ENCODE measurements at places on chromosomes 11 and 22.

DNA sequence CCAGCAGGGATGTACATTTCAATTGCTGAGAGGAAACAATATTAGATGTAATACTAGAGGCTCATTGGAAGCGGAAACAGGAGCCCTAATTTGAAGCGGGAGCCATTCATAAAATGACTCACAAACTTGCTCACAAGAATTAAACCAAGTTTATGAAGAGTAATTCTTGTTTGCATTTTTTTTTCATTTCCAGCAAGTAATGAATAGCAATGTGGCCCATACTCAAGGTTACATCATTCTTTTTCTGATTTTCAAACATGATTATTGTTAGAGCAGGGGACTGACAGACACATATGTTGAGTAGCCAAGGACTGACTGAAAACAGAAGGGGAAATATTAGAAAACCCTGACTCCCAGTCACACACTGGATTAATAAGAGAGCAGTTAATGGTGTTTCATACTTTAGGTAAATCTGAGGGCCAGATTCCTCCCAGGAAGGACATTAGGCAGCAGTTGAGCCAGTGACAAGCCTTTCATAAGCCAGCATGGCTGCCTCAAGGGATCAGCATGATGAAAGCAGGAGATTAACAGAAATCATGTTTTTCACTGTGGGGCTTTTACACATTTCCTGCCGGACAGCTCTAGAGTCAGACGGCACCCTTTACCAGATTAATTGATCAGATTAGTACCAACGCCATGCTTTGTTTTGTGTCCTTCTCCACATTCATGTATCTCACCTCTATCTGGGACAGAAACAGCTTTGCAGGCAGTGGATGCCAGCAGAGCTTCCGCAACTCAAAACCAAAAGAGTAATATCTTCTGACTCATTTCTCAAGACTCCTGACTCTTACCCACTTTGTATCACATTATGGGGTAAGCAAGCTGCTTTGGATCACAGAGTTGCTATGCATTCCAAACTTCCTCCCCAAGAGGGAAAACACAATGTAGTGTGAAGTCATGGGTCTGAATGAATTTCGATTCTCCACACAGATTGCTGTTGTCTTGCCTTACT lies 831.6 kb downstream of the KCNA4 start:
- no peak for DNase-seq

- peak; percentile 45 for DNase-seq
Observed at GRCh38 chr11:456533-456932, 6.5 kb downstream of the PTDSS2 start.

- DNase-seq = no peak
Observed at GRCh38 chr11:111762981-111763643, 3.1 kb downstream of the PPP2R1B start.

DNA sequence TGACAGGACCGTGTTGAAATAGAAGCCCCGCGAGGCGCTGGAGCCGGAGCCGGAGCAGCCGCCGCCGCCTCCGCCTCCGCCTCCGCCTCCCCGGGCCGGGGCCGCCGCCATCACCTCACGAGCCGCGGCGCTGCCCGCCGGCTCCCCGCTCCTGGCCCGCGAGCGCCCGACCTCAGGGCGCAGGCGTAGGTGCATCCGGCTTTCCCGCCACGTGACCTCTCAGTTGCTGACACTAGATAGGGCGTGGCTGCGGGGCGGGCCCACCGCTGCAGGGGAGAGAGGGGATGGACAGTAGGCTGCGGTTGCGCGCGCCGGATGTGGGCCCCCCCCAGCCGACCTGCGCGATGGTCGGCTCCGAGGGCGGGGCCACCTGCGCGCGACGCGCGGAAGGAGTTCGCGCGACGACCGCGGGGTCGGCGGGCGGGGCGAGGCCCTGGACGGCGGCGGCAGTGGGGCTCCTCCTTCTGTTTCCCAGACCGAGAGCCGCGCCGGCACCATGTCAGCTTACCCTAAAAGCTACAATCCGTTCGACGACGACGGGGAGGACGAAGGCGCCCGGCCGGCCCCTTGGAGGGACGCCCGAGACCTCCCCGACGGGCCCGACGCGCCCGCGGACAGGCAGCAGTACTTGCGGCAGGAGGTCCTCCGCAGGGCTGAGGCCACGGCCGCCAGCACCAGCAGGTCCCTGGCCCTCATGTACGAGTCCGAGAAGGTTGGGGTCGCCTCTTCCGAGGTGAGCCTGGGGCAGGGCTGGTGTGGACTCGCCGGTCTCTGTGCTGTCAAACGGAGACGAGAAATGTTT lies at the start of the genes PI4KA and SNAP29:
TSS of gene PI4KA (minus strand) at position 197 of the 802 bp plus-strand sequence. CDS start at position 111, 86 bp downstream.
TSS of gene SNAP29 (plus strand) at position 393 of the 802 bp plus-strand sequence. CDS start at position 497, 104 bp downstream.
- peak; percentile 98 for DNase-seq

DNA sequence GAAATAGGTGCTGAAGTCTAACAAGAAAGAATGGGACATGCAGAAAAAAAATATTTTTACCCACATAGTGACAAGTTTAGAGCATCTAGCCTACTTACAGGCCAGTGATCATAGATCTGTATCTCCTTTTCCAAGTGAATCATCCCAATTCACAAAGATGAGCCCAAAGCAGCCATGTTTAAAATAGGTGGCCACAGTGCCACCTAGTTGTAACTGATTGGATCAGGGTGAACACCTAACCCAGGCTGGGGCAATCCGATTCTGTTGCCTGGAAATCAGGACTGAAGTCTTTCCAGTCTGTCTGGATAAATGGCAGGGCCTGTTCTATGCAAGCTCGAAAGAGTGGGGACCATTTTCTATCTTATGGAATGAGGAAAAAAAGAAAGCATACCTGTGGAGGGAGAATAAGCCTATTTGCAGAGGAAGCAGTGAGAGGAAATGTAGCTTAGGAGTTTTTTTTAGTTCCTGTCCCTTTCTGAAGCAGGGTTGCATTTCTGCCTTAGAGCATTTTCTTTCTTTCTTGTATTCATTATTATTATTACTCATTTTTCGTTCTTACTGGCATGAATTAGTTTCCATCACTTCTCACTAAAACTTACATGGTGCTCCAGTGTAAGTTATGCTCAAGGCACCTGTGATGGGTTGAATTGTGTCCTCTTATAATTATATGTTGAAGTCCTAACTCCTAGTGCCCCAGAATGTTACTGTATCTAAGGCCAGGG lies 113.2 kb upstream of the RAG2 start:
- DNase-seq = no peak

DNA sequence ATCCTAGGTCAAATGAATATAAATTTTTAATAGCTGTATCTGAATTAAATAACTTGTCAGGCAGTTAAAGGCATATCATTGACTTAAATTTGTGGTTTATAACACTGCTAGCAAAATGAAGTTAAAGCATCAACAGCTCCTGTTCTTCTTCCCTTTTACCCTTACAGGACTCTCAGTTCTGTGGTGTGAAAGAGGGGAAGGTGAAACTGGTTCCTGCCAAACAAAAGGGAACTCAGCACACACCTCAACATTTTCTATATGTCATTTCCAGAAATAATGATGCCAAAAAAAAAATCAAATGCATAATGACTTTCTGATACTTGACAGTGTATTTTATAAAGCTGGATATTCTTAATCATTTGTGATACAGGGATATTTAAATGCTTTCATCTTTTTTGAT lies 21.2 kb downstream of the ARL14EP start:
- DNase-seq = no peak

- no peak for DNase-seq
Observed at GRCh38 chr11:109197656-109198055, 224.3 kb upstream of the C11orf87 start.

GRCh38 chr11:2523821-2524391 lies 79.1 kb downstream of the KCNQ1 start:
- DNase-seq = peak; percentile 1

DNA sequence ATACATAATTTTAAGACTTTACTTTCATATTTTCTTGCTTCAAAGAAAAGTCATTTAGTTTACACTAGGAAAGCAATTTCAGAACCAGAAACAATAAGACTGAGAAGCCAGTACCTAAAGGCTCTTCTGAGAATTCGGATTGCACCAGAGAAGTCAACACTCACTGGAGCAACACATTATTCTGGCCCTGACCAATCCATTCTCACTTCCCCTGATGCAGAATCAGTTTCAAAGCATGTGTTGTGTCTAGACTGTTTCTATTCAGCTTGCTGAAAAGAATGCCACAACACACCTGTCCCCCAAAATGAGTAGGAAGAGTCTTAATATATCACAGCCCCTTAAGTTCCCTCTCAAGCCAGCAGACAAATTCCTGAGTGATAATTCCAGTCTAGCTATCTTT lies 1074.3 kb upstream of the TENM4 start:
- no peak for DNase-seq

DNA sequence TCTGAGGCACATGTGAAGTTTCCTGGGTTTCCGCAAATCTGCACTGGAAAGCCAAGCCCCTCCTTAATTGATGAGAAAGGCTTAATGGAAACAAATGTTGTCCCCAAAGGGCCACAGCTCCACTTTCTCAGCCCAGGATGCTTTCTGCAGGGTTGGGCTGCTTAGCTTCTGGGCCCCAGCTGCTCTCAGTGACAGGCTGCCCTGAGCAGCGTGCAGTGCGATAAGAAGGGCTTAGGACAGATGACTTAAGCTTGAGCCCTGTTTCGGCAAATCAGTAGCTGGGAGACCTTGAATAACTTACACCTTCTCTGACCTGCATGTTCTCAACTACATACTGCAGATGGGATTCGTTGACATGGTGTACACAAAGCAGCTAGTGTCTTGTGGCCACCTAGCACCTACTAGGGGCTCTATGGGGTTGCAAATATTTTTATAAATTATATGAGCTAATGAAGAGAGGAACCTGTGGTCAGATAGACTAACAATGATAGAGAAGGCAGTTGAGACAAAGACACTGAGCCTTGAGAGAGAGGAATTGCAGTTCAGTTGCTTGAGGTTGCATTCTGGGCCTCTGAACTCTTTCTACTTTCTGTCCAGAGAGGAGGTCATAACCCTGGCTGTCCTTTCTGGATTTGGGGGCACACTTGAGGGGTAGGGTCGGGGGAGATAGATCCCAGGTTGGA lies 11.5 kb downstream of the STX3 start:
- no peak for DNase-seq

DNA sequence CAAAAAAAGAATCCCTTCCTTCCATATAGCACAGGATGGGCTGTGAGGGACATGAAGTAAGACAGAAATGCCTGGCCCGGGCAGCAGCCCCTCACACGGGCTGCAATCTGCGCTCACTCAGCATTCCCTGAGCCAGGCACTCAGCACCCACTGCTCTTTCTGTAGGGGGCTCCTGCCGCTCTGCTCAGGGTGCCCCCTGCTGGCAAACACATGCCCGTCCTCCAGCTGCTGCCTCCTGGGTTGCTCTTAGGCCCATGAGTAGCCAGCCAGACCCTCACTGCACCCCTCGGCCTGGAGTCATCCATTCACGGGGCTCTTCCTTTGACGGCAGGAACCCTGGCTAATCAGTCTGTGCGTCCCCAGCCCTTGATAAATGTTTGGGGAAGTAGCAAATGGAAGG lies 6.9 kb downstream of the MCAT start:
- peak; percentile 41 for DNase-seq

DNA sequence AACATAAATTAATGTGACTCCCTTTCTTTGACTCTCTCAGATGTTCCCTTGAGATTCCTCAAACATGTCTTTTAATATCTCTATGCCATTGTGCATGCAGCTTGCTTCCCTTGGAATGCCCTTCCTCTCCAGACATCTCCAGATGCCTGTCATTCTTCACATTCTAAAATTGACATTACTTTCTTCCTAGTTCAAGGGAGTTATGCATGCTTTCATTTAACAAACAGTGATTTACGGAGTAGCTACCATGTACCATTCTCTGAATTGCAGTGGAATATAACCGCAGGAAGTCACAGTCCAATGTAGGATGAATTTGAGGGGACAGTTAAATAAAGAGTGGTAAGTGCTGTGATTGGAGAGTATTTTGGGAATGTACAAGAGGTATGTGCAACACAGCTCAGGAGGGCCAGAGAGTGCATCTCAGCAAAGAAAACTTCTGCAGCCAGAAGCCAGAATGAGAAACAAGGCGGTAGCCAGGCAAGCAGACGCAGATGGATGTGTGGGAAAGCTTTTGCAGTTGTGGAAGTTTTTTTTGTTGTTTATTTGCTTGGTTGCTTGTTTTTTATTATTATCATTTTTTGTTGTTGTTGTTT lies 18.7 kb downstream of the MMP10 start:
- DNase-seq = no peak

DNA sequence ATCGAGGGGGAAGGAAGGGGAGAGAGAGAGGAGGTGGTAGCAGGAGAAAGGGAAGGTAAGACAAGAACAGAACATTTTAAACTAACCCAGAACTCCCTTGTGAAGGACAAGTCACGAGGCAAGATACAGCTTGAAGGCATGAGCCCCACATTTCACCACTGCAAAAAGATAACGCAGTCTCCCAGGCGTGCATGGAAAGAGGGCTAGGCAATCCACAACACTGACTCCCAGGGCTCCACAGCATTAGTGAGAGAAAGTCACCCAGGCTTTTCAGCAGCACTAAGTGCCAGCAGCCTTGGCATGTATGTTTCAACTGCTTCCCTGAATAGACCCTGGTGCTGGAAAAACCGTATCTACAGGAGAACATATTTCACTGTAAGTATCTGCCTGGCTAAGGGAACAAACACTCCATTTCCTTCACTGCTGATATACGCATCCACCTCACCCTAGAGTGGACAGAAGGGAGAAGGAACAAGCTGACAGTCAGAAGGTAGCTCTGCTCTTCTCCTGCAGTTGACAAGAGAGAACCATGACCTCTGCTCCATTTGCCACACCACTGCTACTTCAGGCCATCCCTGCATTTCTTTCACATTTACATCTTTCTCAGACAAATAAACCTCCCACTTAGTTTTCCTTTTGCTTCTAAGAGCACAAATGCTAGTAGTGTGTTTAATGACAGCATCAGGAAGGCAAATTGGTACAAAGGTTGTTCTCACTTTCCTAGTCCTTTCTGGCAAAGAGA lies 87.9 kb downstream of the AMBRA1 start:
- DNase-seq = no peak

DNA sequence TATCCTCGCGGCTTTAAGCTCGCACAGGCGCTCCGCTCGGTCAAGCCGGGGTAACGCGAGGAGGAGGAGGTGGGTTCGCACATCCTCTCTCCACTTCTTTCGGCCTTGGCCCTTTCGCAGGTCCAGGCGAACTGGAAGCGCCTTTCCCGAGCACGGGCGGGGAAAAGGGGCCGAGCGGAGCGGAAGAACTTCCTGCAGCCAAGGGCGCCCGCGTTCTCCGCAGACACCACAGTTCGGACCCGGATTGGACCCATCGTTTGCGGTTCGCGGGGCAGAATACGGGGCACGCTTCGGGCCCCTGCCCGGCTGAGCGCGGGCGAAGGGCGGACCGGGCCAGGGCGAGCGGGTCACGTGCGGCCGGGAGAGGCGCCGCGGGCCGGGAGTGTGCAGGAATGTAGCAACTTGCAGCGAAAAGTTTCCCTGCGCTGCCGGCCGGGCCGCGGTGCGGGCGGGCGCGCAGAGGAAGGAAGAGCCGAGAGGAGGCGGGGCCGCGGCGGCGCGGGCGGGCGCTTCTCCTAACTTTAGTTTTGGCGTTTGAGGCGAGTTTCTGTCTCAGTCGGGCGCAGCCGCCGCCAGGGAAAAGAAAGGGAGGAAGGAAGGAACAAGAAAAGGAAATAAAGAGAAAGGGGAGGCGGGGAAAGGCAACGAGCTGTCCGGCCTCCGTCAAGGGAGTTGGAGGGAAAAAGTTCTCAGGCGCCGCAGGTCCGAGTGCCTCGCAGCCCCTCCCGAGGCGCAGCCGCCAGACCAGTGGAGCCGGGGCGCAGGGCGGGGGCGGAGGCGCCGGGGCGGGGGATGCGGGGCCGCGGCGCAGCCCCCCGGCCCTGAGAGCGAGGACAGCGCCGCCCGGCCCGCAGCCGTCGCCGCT lies at the start of gene YAP1:
TSS of gene YAP1 (plus strand) at position 552 of the 865 bp plus-strand sequence. CDS start 402 bp downstream, outside the sequence.
- DNase-seq = peak; percentile 69

Data from activated naive CD4-positive, alpha-beta T cell treated with Interleukin-2 at 50 U/mL for 16 hours (primary cell).